C1 segment of cervical spinal cord (tissue), 14 donors: ENCODE measurements at places on chromosomes 1 and 21.

- DNase-seq: no peak
These were observed 4.4 kb downstream of the TGFB2 start for GRCh38 chr1:218349348-218350034.

- no peak for DNase-seq
These were observed 392.2 kb downstream of the VAV3 start for GRCh38 chr1:107572674-107573211.

DNA sequence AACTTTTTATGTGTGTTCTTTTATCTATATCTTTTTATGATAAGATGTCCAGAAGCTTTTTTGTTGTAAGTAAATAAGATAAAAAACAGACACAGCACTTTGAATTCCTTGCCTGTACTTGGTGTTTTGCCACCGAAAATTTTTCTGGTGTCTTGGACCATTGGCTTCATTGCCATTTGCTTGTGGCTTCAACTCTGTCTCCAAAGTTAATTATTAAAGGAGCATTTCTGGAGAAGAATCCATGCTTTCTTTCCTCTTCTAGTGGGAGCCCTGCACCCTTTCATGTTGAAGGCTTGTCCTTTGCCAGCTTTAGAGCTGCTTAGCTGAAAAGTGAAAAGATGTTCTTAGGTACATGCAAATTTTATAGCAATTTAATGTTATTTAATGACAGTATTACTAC is 112.2 kb downstream of the DYRK1A start:
- no peak for DNase-seq

DNA sequence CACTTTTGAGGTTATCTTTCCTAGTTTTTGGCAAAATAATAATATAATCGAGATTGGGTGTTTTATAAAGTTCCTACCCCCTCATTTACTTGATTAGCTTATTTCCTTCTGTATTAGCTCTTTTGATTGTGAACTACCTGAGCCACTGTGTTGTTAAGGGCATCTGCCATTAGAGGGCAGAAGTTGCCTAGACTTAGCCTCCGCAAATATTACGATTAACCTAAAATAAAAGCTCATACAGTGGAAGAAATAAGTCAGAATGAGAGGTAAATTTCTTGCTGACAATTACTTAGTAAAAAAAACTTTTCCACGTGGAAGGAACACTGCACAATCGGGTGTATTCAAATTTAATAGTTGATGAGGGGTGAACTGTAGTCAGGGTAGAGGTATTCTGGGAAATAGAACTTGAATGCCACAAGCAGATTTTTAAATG is 2.3 kb downstream of the H3-3A start:
- DNase-seq: no peak

- no peak for DNase-seq
These were observed 1.5 kb downstream of the CSDE1 start for GRCh38 chr1:114756009-114756892.

GRCh38 chr1:3444736-3445135 is 9.7 kb upstream of the ARHGEF16 start:
- no peak for DNase-seq
